Renal cortical epithelial cell (primary cell): ENCODE measurements at places on chromosomes 1 and 21.
A peak's percentile ranks its signal among the peaks of the same experiment; 100 is the strongest.

GRCh38 chr1:35605867-35606182 is 32.7 kb downstream of the TFAP2E start:
- peak; percentile 6 for DNase-seq

- peak; percentile 94 for DNase-seq
Observed at GRCh38 chr1:36034692-36035091, 49.2 kb upstream of the TEKT2 start.

DNA sequence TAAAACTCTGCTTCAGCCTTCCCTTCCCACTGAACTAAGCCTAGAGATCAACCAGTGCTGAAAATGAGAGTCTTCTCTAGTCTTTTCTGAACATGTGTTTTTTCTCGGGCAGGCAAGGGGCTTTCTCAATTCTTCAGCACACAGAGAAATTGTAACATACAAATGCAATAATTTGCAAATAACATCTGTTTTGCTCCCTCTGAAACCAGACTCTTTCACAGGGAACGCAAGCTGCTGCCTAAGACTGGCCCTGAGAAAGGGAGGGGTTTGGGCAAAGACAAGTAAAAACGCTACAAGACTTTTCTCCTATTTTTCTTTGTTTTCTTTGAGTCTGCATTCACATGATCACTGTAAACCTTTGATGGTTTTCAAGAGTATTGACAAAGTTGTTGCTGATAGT is 39.6 kb upstream of the VN1R5 start:
- no peak for DNase-seq

DNA sequence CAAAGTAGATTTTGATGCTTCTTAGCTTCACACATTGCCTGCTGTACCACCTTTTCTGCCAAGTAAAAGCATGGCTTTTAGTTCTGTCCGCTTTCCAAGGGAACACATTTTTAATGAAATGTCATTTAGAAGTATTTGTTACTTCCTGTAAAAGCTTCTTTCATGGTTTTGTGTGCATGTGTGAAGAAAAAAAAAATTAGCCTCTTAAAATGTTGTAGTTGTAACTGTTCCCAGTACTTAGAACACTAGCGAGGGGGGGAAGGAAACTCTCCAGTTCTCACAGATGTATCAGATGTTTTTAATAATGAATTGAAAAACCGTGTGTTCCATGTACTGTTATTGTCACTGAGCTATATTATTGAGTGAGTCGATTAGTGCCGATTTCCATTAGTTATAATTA is 568.3 kb upstream of the ADGRL2 start:
- DNase-seq: no peak

DNA sequence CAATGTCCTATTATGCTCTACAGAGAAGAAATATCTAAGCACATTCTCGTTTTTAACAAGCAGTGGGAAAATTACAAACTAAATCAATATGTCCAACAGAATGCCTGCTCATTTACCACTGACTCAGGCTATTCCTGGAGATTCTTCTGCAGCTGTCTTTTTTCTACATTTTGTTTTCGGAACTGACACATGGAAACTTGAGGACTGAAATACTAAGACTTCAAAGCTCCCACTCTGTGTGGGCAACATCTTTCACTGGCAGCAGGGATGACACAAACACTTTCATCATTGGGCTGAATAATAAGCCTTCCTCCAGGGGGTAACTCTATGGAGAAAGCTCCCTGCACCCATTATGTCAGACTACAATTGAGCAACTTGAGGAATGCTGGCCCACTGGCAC is 175.5 kb upstream of the NCAM2 start:
- DNase-seq: no peak

DNA sequence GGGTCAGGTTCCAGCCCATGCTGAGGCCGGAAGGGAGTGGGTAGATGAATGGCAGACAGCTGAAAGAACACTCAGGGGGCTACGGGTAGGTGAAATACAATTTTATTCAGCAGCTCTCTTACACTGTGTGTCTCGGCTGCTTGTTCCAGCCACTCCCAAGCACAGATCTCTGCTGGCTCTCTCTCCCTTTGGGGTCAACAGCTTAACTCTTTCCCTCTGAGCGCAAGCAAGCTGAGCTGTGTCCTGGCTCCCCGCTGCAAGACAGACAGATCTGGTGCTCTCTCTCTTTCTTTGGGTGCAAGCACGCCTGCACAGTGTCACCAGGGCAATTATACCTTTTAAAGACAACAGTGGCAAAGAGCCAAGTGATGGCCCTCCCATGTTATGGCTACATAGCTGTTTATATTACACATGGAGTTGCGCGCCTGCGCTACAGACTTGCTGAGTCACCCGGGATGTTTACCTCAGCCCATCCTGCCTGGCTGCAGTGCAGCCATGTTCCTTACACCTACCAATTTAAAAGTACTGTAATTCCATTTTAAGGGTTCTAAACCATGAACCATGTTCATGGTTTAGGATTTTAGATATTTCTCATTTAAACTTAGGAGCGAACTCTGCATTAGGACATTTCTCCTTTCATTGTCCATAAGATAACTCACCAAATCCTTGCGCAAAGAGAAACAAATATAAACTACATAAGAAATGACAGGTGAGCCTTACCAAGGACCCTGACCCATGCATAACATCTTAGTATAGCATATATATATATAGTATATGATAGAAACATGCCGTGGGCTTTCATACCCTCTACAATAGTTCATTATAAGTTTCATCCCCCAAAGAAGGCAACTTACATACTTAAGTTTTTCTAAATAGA is 396.5 kb downstream of the SMYD3 start:
- DNase-seq: no peak
